Lower lobe of right lung (tissue), 2 donors: ENCODE measurements at places on chromosomes 2 and 18. TPM values are rescaled to one million over a fixed set of nuclear protein-coding genes. Genes with fewer than 3 reads are reported as not detected.

GRCh38 chr18:40983835-40984234, 971.2 kb upstream of the PIK3C3 start:
- DNase-seq = no peak

DNA sequence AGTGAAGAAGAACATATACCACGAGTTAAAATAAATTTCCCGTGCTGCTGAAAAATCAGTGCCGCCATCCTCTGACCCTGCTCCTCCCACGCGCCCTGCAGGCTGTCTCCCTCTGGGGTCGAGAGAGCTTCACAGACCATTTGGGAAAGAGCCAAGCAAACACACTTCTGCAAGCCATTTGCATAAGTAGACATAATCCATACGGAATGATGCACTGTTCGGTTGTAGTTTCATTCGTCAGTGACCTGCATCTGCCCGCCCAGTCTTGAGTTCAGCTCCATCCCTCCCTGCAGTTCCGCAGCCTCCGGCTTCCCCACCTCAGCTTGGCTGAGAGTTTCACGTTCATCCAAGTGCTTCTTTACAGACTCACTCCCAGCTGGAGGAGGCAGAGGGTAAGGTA, 69.6 kb downstream of the TRAPPC12 start:
- DNase-seq = no peak

- no peak for DNase-seq
These were observed 95.4 kb downstream of the HNMT start for GRCh38 chr2:138059487-138060300.

DNA sequence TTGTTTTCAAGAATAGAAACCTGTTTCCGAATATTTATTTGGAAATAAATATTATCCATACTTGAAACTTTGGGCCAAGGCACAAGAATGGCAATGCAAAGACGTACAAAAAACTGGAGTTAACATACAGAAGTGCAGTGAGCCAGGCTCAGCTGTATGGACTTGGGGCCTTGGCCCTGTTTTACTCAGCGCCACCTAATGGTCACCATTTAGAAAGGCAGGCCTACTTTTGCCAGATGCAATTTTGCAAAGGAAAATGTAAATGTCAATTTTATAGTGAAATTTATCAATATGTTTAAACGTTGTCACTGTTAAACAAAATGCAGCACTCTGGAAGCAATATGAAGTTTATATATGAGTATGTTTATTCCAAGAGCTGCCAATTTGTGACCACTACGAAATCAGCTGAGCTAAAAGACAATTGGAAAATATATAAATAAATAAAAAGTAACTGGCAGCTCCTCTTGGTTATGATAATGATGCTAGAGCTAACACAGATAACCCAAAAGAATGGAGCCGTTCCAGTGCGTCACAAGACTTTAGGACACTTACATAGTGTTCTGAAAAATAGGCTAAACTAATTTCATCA, 155.0 kb downstream of the ARHGAP15 start:
- DNase-seq = no peak

The NTSR2 gene
- not detected for total RNA-seq

The PDCD1 gene
- total RNA-seq = 1.4 TPM

The CDKL4 gene
- total RNA-seq = 1.7 TPM

The DSG1 gene
- not detected for total RNA-seq

The PLA2R1 gene
- total RNA-seq = 5.6 TPM

The RELCH gene
- 29.9 TPM for total RNA-seq
